ENCODE measurements at places on chromosomes 11 and 22.

DNA sequence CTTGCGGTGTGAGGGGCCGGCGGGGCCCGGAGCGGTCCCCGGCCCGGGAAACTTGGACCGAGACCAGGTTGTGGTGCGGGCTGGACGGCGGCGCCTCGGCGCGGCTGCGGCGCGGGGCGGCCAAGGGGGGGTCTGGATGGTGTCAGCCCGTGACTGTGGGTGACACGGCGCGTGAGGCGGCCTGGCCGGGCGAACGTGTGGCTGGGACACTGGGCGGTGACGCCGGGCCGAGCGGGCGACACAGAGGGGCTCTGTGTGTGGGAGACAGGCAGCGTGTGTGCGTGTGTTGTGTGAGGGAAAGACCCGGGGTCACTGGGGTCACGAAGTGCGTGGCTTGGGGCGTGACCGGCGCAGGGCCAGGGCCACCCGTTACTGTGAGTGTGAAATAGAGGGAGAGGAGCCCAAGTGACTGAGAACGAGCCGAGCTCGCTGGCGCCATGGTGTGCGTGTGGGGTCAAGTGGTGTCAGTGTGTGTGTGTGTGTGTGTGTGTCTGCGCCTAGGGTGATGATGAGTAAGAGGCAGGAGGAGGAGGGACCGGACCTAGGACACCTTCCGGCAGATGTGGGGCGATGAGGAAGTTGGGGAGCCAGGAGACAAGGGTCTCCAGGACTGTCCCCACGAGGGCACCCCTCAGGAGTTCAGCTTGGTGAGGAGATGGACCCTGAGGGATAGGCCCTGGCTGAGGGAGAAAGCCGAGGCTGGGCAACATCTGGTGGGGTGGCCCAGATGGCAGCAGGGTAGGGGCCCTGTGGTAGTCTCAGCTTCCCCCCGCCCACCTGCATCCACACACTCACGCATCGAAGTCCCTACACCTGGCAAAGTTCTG, 817 bp downstream of the RELT start:
- DNase-seq = peak; percentile 53

DNA sequence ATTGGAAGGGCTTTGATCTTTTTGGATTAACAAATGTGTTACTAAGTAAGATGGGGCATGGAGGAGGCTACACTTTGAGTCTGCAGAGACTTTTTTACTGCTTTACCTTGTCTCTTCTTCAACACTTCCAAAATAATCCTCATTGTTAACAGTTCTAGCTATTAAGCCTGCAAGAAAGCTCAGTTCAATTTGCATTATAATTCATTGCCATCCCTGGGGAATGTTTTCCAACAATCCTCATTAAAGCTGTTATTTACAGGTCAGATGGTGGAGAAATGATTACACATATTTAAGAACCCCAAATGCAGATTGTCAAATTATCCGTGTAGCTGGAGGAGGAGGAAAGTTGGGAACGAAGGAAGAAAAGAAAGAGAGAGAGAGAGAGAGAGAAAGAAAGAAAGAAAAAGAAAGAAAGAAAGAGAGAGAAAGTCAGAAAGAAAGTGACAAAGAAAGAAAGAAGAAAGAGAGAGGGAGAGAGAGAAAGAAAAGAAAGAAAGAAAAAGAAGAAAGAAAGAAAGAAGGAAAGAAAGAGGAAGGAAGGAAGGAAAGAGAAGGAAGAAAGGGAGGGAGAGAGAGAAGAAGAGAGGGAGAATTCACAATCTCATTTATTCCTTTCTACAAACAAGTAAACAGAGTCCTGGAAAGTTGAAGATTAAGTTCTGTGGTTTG, 443.9 kb downstream of the INSC start:
- no peak for DNase-seq

- DNase-seq = no peak
These were observed 4.9 kb upstream of the RAB38 start for GRCh38 chr11:88179971-88180629.

DNA sequence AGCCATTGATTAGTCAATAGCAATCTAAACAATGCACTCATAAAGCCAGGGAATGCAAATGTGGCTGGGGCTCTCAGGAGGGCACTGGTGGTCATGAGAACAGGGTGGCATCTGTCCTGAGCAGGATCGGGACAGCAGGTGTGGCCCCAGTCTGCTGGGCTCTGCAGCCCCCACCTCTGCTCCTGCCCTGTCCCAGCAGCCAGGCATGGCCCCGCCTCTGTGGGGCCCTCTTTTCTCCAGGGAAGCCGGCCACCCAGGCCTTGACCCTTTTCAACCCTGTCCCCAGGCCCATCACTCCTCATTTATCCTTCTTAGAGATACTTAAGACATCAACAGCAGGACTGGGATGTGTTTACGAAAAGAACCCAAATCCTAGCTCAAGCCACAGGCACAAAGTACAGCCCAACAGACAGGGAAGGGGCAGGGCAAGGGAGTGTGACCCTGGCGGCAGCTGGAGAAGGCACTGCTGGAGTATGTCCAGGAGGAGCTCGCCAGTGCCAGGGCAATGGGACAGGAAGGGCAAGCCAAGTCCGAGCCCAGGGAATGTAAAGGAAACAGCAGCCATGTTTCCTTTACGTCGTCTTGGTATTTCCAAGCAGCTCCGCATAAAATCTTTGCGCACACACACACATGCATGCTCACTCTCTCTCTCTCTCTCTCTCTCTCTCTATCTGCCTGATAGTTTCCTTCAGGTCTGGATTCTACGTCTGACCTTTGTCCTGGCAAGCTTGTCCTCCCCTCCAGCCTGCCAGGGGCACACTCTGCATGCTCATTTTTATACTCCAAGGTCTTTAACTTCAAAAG, 59.9 kb downstream of the DGCR2 start:
- DNase-seq = no peak

- DNase-seq = no peak
These were observed 237.6 kb upstream of the CCDC179 start for GRCh38 chr11:23097891-23098290.

DNA sequence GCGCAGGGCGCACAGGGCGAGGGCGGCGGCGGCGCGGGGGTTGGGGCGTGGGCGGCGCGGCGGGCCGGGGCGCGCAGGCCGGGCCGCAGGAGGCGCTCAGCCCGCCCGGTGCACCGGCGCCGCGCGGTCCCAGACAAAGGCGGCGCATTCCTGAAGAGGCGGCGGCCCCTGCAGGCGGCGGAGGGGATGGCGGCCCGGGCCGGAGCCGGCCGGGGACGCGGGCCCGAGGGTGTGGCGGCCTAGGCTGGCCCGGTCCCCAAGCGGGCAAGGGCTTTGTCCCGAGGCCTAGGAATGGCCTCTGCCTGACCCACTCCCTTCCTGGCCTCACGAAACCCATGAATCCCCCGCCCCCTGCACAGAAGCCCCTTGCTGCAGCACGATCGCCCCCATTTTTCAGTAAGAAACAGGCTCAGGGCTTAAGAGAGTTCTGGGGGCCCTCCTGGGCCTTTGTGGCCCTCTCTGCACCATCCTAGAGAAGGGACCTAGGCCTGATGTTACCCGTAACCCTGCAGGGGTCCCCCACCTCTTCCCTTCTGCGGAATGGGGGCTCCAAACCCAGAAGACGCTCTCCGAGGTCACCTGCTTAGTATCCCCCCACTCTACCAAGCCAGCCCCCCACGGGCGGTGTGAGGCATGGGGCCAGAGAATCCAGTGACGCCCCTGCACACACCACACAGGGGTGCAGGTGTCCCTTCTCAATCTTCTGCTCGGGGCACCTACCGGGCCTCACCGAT, at the start of gene RTN4R:
Gene RTN4R, minus strand, starts transcription at position 40 of the 734 bp plus-strand sequence. CDS start 226 bp downstream, outside the sequence.
- peak; percentile 15 for DNase-seq

- peak; percentile 9 for DNase-seq
These were observed 143.0 kb upstream of the SORL1-AS1 start for GRCh38 chr11:121595717-121596161.

GRCh38 chr22:33325232-33326004, 267.2 kb upstream of the SYN3 start:
- DNase-seq = no peak

GRCh38 chr11:46271875-46272815, 5.3 kb upstream of the CREB3L1 start:
- no peak for DNase-seq

GRCh38 chr11:116499396-116500003, 273.3 kb downstream of the BUD13 start:
- peak; percentile 5 for DNase-seq

GRCh38 chr11:108703916-108704315, 39.0 kb downstream of the DDX10 start:
- no peak for DNase-seq

GRCh38 chr11:9250139-9250582, 15.0 kb downstream of the DENND5A start:
- DNase-seq = no peak

GRCh38 chr11:117700551-117700950, 96.5 kb downstream of the DSCAML1 start:
- DNase-seq = no peak

- no peak for DNase-seq
These were observed 116.7 kb downstream of the SGSM3 start for GRCh38 chr22:40486962-40487602.

GRCh38 chr22:48459859-48460823, 1367.5 kb downstream of the BRD1 start:
- DNase-seq = no peak

DNA sequence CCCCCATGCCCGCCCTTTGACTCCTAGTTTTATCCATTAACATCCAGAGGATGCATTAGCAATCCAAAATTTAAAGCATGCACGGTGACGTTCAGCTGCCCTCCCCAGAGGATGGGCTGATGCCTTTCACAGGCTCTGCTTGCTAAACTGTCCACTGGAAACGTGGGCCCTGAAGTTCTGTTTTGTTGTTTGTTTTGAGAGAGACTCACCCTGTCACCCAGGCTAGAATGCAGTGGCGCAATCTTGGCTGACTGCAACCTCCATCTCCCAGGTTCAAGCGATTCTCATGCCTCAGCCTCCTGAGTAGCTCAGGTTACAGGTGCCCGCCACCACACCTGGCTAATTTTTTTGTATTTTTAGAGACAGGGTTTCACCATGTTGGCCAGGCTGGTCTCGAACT, 39.3 kb downstream of the NFRKB start:
- no peak for DNase-seq

Measured in SW 1271 (cell line).